ENCODE measurements at places on chromosomes 12 and 14.

GRCh38 chr12:29617407-29617803 lies 119.9 kb upstream of the OVCH1 start:
- DNase-seq: no peak

GRCh38 chr14:86915406-86915805 lies 1077.6 kb downstream of the GALC start:
- no peak for DNase-seq

- DNase-seq: no peak
Observed at GRCh38 chr12:78530100-78530765, 334.3 kb upstream of the SYT1 start.

- no peak for DNase-seq
Observed at GRCh38 chr12:80242321-80242720, 143.0 kb downstream of the OTOGL start.

- DNase-seq: no peak
Observed at GRCh38 chr12:58367041-58367440, 425.7 kb downstream of the ATP23 start.
